ENCODE measurements at places on chromosomes 16 and 17. TPM values are rescaled to one million over a fixed set of nuclear protein-coding genes. Genes with fewer than 3 reads are reported as not detected.

ZFP3 gene
- 6.7 TPM for total RNA-seq

GRCh38 chr17:20966870-20967269, 75.9 kb downstream of the USP22 start:
- no peaks in the 10 kb centered on the region for H3K36me3 ChIP-seq

DNA sequence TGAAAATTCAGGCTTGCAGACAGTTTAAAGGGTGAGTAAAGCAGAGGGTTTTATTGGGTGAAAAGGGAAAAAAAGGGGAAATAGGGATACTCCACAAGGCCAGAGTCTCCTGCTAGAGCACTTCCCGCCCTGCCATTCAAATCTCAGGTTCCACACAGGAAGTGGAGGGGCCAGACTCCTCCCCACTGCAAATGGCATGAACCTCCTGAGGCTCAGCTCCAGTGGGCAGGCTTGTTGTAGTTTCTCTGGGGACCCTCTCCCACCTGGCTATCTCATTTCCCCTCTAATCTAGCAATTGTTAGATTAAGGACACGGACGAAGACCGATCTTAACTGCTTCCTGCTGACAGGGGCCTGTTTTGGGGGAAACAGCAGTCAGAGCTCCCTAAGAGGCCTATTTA, 43.4 kb downstream of the TAOK1 start:
- no peaks in the 10 kb centered on the region for H3K36me3 ChIP-seq
- H3K4me1 ChIP-seq: no peaks in the 10 kb centered on the region
- no peak overlapping the region for H3K4me3 ChIP-seq

- H3K27ac ChIP-seq: no peak overlapping the region
- H3K27me3 ChIP-seq: no peaks in the 10 kb centered on the region
- no peak overlapping the region for H3K4me3 ChIP-seq
- DNase-seq: no peak
Observed at GRCh38 chr16:53583401-53583800, 80.4 kb upstream of the AKTIP start.

DNA sequence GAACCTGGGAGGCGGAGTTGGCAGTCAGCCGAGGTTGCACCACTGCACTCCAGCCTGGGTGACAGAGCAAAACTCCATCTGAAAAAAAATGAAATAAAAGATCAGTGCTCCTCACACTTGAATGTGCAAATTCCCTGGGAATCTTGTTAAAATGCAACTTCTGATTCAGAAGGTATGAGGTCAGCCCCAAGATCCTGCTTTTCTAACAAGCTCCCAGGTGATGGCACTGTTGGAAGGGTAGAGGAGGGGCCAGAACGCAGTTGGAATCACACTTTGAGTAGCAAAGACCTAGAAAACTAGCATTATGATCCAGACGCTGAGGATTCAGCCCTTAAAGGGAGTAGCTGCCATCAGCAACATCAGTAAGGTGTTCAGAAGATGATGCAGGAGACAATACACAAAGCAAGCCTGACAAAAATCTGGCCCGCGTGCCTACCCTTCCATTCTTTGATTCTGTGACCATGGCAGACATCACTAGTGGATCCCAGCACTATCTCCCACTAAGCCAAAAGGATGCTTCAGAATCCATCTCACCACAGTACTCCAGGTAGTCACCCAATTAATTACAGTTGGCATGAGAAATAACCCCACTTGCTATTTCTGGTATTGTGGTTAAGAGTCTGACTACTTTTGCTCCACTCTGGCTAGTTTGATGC, 33.1 kb upstream of the MEIOC start:
- no peak for DNase-seq
- no peak overlapping the region for H3K27ac ChIP-seq

DNA sequence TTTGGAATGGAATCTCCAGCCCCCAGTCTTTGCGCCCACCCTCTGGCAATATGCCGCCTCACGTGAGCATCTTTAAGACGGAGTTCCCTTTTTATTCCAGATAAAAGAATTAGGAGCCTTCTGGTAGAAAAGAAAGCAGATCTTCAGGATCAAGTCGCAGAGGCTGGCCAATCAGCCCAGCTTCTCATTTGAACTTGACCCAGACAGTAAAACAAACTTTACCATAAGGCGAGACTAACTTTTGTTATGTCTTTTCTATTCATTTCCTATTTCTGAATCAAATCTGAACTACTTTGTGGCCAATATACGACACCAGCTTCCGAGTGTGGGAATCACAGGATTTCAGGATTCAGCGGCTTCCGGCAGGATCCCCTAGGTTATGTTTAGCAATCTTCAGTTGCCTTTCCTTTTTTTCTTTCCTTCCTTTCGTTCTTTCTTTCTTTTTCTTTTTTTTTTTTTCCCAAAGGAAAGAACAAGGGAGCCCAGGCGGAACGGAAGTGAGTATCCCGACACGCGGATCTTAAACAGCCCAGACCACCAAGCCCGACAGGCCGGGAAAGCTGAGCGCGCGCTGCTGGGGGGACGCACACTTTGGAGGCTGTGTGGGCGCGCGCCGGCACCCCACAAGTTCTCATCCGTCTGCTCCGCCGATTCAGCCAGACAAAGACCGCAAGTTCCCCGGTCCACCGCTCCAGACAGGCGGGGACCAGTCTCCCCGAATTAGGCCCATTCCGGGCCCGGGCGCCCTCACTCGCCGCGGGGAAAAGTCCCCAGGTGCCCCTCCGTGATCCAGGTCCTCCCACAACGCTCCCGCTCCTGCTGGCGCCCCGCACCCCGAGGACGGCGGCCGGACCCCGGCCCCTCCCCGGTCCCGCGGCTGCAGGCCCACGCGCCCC, 633 bp downstream of the TBC1D16 start:
- peak overlapping the region; percentile 61 for H3K27ac ChIP-seq
- no peaks in the 10 kb centered on the region for H3K36me3 ChIP-seq
- DNase-seq: peak; percentile 76
- peaks cover 14% of the 10 kb centered on the region for H3K4me1 ChIP-seq
- H3K27me3 ChIP-seq: no peaks in the 10 kb centered on the region

DNA sequence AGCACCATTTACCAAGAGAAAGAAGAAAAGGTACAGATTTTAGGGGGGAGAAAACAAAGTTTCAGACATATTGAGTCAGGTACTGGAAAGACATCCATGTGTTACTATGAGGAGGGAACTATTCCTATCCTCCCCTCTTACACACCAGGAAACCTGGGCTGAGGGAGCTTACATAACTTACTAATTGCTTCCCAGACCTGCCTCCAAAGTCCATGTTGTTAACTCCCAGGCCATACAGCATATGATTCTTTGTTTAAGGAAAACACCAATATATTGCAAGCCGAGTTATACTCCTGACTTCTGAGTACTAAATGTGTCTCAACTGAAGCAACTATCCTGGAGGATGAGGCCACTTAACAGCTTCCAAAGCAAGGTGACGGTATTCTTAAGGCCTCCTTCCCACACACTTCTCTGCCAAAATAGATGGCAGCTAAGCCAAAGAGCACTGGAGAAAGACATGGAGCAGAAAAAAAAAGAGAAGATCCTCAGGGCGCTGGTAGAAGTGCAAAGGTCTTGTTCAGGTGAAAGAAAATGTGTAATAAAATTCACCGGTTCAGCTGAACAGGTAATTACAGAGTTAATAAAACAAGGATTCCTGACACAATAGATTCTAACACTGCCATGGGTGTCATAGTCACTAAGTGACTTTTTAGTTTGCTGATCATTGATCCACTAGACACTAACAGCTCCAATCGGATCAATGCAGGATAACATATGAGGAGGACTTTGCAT, 151.1 kb downstream of the SKAP1 start:
- H3K4me3 ChIP-seq: no peak overlapping the region
- no peak for DNase-seq
- peaks cover 6% of the 10 kb centered on the region for H3K27me3 ChIP-seq
- H3K4me1 ChIP-seq: no peaks in the 10 kb centered on the region
- H3K27ac ChIP-seq: no peak overlapping the region
- H3K36me3 ChIP-seq: no peaks in the 10 kb centered on the region

APOBR gene
- 17.7 TPM for total RNA-seq

GRCh38 chr16:57485916-57486857, at the start of gene DOK4:
TSS of gene DOK4 (minus strand) at chr16:57486493. CDS start at chr16:57479507, 6,986 bp downstream.
- DNase-seq: peak; percentile 94
- H3K27me3 ChIP-seq: no peaks in the 10 kb centered on the region
- H3K4me3 ChIP-seq: peak within 1 kb of the TSS; percentile 75
- no peaks in the 10 kb centered on the region for H3K36me3 ChIP-seq

GRCh38 chr17:82687871-82688270, 10.6 kb downstream of the RAB40B start:
- H3K27me3 ChIP-seq: no peaks in the 10 kb centered on the region
- no peak overlapping the region for H3K4me3 ChIP-seq
- no peaks in the 10 kb centered on the region for H3K4me1 ChIP-seq
- H3K36me3 ChIP-seq: no peaks in the 10 kb centered on the region
- no peak for DNase-seq

- DNase-seq: no peak
- H3K27ac ChIP-seq: no peak overlapping the region
- no peaks in the 10 kb centered on the region for H3K27me3 ChIP-seq
- H3K4me1 ChIP-seq: no peaks in the 10 kb centered on the region
- H3K4me3 ChIP-seq: no peak overlapping the region
- H3K36me3 ChIP-seq: peaks cover 38% of the 10 kb centered on the region
Observed at GRCh38 chr17:4204190-4204589, 59.6 kb downstream of the ANKFY1 start.

DNA sequence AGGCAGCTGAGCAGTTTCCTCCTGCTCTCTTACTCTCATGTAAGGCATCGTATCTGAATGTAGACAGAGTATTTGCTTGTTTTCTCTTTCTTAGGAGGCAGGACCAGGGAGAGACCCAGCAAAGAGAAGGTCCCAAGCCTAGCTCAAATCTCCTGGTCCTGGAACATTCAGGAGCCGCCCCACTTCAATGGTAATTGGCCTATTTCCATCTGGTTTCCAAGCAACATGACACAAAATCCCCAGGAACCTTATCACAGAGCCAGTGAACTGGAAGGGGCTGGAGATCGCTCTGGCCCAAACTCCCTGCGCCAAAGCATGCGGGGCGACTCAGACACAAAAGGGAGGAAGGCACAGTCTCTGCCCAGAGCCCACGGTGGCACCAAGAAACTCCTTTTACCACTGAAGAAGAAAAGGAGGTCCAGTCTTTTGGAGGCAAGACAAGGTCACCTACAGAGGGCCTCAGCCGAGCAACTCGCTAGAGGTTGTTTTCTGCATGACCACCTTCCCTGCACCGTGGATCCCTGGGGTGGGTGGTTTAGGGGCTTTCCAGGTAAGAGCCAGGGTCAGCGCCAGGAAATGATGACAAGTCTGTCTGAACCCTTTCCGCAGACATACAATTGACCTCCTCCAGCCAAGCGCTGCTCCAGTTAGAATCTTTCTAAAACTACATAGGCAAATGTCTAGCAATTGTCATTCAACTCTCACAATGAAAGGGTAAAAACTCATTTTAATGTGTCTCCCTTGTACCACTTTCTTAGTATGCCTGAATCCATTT, 394.7 kb downstream of the SOX9 start:
- no peak overlapping the region for H3K4me3 ChIP-seq
- DNase-seq: no peak
- peaks cover 5% of the 10 kb centered on the region for H3K4me1 ChIP-seq
- H3K27me3 ChIP-seq: no peaks in the 10 kb centered on the region
- H3K36me3 ChIP-seq: no peaks in the 10 kb centered on the region
